ENCODE measurements at places on chromosomes 12 and 14. TPM values are rescaled to one million over a fixed set of nuclear protein-coding genes. Genes with fewer than 3 reads are reported as not detected.

GRCh38 chr12:112838731-112839130 is 47.2 kb downstream of the RPH3A start:
- no peak for DNase-seq

DNA sequence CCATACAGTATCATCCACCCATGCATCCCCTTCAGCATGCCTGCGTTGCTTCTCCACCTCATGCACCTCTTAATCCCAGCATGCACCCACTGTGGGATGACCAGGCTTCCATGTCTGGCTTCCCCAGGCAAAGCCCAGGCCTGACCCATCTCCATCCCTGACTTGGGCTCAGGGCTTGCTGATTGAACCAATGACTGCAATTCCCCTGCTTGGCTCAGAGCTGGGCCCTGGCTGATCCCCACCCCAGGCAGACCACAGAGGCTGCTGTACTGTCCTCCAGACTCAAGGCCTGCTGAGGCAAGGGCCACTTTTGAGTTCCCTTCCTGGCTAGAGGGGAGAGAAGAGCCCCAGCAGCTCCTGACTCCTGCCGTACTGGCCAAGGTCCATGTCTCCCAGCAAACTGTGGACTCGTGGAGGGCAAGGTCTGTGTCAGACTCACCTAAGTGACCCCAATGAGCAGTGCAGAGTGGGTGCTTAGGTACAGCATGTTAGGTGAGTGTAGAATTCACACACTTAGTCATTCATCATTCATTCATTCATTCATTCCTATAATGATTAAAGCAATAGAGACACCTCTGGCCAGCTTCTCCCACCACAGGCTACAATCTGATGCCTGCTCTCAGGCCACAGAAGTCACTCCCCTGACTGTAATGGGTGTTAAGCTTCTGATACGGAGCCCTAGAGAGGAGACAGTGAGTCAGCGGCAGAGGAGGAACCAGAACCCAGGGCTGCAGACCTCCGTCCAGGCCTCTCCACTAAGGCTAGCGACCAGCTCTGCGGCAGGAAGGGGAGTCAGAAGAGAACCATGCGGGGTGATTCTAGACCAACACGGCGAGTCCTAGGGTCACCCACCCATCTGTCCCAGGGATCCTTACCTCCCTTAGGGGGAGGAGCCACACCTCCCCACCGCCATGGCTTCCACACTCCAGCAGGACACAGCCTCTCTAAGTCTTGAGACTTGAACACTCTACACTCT is 2.9 kb downstream of the BEGAIN start:
- DNase-seq = no peak

- no peak for DNase-seq
These were observed 286.7 kb upstream of the ATXN7L3B start for GRCh38 chr12:74250891-74251290.

DNA sequence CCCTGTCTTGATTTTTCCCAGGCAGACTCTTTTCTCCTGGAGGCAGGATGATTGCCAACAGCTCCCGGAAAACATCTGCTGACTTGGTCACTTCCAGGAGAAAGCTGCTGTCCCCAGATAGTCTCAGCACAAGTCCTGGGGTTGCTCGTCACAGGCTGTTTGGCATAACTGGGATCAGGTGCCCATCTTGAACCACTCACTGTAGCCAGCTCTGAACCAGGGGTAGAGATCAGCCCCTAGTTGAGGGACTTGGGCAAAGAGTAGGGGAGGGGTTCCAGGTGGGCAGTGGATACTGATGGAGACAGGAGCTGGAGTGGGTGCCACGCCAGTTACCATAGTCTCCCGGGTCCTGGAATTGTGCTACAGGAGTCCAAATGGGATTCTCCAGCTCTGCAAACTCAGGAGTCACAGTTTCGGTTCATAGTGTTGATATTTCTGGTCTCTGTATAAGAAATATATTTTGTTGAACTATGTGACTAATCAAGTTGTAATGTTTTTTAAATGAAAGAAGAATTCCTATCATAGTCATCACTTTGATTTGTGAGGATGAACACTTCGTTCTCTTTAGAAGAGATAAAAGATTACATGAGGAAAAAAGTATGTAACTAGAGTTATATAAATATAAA is 1154.5 kb downstream of the AACS start:
- DNase-seq = no peak

DNA sequence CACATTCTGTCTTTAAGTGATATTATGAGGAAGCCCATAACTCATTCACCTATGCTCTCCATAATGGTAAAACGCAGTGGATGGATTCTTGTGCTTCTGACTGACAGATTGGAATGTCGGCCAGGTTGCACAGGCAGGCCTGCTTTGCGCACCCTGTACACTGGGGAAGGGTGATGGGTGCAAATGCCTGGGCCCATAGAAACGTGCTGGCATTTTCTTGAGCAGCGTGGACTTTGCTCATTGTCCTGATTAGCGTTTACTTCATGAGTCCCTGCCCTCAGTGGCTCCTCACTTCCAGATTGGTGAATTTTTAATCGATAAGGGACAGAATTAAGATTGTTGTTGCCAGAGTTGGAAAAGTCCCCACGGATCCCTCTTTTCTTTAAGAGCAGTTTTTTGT is 80.9 kb upstream of the TRAF3 start:
- DNase-seq = no peak

- no peak for DNase-seq
These were observed 74.9 kb downstream of the ALG10 start for GRCh38 chr12:34097213-34097612.

DNA sequence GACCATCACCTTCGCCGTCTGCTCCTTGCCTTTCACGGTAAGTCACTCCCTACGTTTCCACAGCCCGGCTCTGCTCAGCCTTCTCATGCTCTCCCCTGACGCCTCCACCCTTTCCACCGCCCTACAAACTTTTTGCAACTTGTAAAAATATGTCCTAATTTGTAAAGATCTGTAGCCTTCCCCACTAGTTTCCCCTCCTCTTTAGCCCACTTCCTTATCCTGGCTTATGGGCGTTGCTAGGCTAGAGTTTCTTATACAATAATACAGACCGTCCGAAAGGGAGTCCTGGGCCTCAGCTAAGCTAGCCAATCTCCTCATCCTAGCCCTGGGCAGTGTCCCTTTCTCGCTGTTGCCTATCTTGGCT is 1.2 kb downstream of the PTGER2 start:
- no peak for DNase-seq

Gene REP15
- polyA plus RNA-seq = 0.41 TPM

Gene NTS
- polyA plus RNA-seq = 85.4 TPM

Gene GLS2
- 0.44 TPM for polyA plus RNA-seq

Gene SNRPF
- 204 TPM for polyA plus RNA-seq

DNA sequence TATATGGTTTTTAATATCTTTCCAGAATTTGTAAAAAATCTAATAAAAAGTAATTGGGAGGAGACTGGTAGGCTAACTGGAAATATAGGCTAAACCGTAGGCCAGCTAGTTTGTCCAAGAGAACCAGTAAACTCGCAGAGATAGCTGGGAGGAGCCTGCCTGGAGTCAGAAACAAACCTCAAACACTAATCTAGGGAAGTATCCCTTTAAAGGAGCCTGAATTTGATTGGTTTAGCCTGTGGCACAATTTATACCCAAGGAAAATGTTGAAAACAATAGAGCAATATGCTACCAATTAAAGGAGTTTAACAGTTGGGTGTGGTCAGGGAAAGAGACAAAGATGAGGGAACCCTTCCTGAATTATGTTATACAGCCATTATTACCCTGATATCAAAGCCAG is 109.6 kb downstream of the EML5 start:
- no peak for DNase-seq

DNA sequence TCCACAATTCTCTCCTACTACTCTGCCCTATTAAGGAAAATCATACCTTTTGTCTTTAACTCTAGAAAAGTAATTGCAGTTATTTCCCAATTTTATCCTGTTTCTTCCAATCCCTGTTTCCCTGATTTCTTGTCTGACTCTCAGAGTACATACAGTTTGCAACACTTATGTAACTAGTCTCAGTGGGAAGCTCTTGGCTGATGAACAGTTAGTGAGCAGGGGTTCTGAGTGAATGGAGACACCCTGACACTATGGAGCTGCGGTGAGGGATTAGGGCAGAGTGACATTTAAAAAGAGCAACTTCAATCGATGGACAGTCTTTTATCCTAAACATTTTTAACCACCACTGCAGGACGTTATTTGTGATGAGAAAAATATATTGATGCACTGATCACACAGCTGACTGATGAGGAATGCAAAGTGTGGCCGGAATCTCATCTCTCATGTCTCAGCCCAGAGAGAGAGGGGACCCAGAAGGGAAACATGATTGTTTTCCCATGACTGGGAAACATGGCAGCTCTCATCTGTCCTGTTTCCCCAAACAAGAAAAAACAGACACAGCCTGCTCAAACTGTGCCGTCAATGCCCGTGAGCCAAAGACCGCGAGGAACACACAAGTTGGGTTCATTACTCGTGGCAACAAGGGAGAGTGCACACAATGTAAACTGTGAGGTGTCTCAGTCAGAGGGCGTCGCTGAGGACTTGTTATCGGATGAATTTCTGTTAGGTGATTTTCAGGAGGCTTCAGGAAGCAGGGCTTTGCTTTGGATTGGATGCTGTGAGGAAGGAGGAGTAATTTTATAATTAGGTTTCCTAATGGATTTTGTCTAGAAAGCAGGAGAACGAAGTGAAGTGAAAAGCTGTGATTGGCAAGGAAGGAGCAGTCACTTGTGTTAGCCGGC is 5.2 kb upstream of the SLC6A13 start:
- no peak for DNase-seq

GRCh38 chr12:129071362-129071761 is 218.1 kb downstream of the GLT1D1 start:
- DNase-seq = no peak

DNA sequence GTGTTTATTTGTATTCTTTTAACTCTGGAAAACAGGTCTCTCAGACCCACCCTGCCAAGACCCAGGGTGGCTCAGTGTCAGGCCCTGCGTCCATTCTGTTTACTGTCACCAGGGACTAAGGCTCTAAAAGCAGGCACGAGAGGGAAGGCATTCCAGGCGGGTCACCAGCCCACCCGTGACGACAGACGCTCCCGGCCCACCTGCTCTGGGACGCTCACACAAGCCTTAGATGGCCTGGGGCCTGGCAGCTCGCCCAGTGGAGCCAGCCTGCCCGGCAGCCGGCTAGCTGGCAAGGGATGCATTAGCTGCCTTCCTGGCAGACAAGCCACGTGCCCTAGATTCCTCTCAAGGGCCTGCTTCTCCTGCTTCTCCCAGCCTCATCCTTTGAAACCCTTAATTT is 9.2 kb upstream of the NUAK1 start:
- DNase-seq = no peak

Gene FZD10
- polyA plus RNA-seq = not detected

DNA sequence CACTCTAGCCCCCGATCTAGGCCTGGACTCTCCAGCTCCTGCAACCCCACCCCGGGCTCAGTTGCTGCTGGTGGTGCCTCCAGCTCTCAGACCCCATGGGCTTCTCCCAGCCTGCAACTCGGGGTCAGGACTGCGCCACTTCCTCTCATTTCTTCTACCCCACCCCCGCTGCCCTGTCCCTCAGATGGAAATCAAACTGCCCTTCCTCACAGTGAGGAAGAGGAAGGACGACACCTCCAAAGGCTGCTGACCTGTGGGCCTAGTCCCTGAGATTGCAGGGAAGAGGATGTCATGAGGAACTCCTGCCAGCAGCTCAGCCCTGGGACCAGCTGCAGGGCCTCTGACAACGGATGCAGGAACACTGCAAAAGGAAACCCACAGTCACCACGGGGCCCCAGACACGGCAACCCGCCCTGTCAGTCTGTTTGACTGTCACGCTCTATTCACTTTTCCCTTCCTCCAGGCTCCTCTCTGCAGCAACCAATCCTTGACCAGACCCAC is 29.3 kb upstream of the PNMA1 start:
- DNase-seq = no peak

- DNase-seq = no peak
These were observed 18.9 kb downstream of the UBE3B start for GRCh38 chr12:109496306-109496705.

Gene CD163
- polyA plus RNA-seq = not detected

Gene GLT8D2
- polyA plus RNA-seq = 0.27 TPM

DNA sequence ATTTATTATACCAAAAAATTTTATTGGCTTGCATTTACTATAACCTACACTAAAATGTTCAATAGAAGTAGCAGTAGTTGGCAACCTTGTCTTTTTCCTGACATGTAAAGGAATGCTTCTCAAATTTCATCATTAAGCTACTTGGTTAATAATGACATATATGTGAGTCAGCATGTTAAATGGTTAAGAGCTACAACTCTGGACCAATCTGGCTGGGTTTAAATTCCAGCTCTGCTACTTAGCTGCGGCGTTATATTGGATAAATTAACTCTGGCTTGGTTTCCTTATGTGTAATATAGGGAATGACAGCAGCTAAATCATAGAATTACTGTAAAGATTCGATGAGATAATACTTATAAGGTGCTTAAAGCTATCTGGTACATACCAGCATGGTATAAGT is 53.7 kb upstream of the OTOGL start:
- DNase-seq = no peak

Gene KLRC1
- not detected for polyA plus RNA-seq

DNA sequence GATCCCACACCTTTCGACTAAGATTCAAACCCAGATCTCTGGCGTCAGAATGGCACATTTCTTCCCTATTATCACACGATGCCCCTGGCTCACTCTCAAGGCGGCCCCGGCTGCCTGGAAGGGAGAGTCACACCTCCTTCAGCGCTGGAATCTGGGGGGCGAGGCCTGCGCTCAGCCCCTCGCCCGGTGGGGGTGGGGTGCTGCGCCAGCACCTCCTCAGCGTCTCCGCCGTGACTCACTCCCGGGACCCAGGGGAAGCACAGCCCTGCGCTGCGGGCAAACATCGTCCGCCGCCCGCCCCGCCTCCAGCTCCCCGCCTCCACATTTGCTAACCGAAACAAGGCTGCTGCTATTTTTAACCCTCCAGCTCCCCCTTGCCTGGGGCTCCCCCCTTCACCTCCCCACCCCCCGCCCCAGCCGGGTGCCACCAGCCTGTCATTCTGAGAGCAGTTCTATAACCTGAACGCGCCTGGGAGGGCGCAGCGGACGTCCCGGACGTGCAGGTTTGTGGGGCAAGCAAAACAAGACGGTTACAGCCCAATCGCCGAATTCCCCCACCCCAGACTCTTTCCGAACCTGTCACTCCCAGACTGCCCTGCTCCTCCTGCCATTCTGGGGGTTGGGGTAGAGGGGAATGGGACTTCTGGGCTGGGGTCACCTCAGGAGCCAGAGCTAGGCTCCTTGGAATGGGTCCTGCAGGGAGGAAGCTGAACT is 6.7 kb downstream of the HDAC7 start:
- DNase-seq = peak; percentile 85

- DNase-seq = no peak
These were observed 36.9 kb upstream of the SINHCAF start for GRCh38 chr12:31362759-31363415.

DNA sequence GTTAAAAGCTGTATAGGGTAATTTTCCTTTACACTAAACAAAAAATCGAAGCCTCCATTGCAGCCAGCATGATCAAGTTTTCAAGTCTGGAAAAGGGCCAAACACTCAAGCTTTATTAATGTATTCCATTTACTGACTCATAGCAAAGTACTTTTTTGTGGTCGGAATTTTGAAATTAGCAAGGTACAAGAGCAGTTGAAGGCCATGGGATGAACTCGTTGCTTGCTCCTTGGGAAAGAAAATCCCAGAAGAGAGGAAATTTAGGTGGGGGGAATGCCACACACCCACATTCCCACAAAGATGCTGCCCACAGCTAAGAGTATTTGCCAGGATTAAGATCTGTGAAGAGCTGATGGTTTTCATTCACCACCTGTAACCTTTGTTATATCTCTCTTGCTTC is 333.7 kb downstream of the EGLN3 start:
- DNase-seq = no peak

Gene KRT78
- polyA plus RNA-seq = not detected

Gene NRXN3
- 2.1 TPM for polyA plus RNA-seq

Gene IFNG
- polyA plus RNA-seq = not detected

Gene HOXC6
- 6.0 TPM for polyA plus RNA-seq

Gene EML5
- 0.86 TPM for polyA plus RNA-seq

GRCh38 chr12:46963977-46964971 is 115.1 kb upstream of the PCED1B start:
- no peak for DNase-seq

Gene B3GNT4
- 1.2 TPM for polyA plus RNA-seq

Data from A549 (cell line).